ENCODE measurements at places on chromosomes 13 and 19.

GRCh38 chr13:53405616-53406015, 377.0 kb downstream of the OLFM4 start:
- DNase-seq, result peak; percentile 94

GRCh38 chr13:33590936-33591335, 227.0 kb upstream of the RFC3 start:
- DNase-seq, result no peak

GRCh38 chr13:41411522-41411921, 45.8 kb upstream of the RGCC start:
- DNase-seq, result peak; percentile 70

DNA sequence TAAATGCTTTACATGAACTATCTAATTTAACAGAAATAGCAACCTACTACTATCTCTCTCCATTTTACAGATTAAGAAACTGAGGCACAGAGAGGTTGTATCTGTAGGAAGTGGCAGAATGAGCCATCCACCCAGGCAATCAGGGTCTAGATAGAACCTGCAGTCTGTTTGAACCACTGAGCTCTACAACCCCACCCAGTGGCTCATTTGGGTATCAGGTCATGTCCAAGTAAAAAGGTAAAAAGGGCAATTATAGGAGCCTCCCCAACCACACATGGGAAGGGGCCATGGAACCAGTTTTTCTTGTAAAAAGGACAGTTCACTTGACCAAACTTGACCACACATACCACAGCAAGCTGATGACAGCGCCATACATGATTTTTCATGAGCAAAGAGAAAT, 92.9 kb upstream of the SGCG start:
- peak; percentile 69 for DNase-seq

DNA sequence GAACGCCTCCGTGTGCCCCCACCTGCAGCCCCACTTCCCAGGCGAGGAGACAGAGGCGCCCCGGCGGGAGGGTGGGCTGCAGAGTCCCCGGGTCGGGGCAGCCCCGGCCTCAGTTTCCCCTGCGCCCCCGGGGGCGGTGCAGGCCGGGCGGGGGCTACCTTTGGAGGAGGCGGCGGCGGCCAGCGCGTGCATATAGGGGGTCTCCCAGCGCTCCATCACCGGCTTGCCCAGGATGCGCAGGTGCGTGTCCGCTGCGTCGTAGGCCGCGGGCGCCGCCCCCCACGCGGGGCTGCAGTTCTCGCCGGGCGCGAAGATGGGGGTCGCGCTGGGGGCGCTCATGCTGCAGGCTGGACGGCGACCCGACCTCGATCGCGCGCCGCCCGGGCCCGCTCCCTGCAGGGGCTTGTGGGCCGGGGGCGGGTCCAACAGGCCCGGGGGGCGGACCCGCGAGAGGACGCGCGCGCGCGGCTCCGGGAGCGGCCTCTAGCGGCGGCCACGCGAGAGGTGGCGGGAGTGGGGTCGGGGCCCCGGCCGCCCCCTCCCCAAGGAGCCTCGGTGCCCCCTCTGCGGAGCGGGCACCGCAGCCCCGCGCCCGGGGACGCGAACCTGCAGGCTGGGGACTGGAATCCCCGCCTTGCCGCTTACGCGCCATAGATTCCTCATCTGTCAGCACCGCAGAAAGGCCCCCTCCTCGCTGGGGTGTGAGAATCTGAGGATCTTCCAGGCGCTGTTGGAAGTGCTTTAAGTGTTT, at the start of gene GAMT:
Gene GAMT, minus strand, starts transcription at position 405 of the 751 bp plus-strand sequence. Its CDS starts 66 bp downstream, at position 339.
- no peak for DNase-seq

- DNase-seq, result no peak
Measured at GRCh38 chr13:24050796-24051715, 109.5 kb upstream of the SPATA13 start.

DNA sequence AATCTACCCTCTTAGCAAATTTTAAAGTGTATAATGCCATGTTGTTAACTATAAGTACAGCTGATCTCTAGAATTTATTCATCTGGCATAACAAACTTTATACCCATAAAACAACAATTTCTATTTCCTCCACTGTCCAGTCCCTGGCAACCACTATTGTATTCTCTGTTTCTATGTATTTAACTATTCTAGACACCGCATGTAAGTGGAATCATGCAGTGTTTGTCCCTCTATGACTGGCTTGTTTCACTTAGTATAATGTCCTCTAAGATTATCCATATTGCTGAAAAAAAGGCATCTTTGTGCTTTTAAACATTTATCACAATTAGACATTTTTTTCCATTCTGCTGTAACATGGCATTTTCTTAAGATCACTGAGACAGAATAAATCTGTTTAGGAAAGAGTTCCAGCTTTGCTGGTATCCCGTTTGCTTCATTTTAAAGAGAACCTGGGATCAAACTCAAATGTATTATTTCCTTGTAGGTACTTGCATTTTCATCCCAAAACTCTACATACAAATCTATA, 1191.0 kb downstream of the SLITRK5 start:
- DNase-seq, result no peak

- no peak for DNase-seq
Measured at GRCh38 chr19:6768236-6768785, 1.1 kb upstream of the SH2D3A start.

Data from islet precursor cell (in vitro differentiated cells).